ENCODE measurements at places on chromosomes 1 and 21.

DNA sequence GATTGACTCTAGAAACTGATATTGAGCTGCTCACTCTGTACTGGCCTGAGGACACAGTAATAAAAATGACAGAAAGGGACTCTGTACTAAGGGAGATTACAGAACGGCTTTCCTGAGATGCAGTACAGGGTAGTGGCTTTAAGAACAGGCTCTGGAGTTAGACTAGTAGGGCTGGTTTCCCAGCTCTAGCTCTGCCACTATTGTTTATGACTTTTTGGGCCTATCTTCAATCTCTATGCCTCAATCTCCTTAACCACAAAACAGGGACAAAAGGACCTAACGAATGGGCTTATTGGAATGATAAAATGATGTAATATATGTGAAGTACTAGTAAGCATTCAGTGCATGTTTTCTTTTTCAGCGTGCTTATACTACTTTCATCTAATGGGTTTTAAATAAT, 1.4 kb downstream of the DEPDC1 start:
- no peak for DNase-seq

DNA sequence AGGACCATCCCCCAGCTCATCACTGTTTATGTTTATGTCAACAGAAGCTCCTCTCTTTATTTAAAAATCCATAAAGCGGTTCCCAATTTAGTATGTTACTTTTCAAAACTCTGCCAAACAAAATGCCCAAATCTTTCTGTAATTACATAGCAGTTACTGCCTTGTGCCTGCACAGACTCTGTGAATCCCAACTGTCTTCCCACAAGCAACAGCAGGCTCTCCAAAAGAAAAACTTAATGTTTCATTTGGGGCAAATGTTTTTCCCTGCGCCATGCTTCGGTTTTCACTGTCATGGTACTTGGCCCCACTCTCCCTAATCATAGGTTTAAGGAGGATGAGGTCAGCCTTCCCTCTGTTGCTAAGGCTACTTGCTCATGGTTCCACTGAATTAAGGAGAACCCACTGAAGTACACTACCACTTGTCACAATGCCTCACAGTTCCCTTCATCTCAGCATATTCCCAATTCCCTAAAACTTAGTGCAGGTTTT, 4.6 kb downstream of the COLGALT2 start:
- no peak for DNase-seq

GRCh38 chr1:201223852-201224665, 33.4 kb downstream of the IGFN1 start:
- no peak for DNase-seq

DNA sequence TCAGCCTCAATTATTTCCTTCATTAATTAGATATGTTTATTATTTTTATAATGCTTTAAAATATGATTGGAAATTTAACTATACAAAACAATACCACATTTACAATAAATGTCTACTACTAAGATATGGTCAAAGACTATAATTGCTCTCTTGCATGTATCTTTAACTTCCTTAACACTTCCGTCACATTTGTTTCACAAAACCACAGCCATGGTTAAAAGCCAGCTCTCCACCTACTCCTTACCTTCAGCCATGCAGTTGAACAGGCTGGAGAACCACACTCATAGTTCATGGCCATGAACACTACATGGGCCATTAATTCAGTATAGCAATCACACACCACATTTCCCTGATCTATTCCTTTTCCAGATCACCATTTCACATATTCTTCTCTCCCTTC, 72.2 kb downstream of the NME7 start:
- DNase-seq, result no peak

DNA sequence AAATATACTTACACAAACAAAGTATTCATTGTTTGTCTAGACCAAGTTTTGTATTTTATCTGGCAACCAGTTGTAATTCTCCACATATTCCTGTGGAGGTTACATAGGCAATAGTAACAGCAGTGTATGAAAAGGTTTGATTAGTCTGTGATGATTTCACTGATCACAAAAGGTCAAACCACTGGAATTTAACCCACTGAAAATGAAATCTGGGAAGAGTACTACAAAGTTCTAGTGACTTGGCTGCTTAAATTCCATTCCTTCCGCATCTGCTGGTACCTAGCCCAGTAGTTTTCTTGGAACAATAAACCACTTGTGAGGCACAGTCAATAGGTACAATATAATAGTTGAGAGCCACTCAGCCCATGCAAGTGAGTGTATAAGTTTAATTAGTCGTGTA, 205.4 kb downstream of the NFIA start:
- DNase-seq, result no peak

- no peak for DNase-seq
Measured at GRCh38 chr1:43768168-43768567, 60.8 kb downstream of the ST3GAL3 start.

DNA sequence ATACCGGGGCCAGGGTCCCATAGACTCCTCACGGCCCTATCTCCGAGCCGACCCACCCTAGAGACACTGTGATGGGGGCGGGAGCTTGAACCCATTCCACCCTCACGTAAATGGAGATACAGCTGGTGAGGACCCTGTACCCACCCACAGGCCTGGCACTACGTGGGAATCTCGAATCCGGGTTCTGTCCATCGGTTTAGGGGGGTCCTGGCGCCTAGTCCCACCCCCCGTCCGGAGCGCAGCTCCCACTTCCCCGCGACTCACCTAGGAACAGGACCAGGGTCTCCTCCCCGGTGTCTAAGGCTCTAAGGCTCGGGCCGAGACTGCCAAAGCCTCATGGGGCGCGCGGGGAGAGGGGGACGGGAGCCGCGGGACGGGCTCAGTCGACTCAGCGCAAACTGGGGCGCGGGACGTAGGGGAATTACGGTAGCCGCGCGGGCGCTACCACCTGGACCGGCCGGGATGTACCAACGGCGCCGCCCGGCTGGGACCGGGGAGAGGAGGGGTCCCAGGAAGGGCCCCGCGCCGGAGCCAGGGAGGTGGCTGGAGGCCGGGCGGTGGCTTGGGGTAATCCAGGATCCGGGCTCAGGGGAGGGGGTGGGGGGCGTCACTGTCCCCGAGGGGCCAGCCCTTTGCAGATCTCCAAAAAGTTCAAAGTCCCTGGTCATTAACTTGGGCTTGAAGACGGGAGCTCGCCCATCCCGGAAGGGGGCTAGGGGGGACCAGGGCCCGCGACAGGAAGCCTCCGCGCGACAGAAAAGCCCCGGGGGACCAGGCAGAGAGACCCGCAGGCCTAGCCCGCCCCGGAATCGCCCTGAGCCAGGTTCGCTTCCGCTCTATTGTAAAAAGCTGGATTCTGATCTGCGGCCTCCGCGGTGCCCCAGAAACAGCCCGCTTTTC, 1.0 kb downstream of the PLEKHG5 start:
- DNase-seq, result peak; percentile 52

DNA sequence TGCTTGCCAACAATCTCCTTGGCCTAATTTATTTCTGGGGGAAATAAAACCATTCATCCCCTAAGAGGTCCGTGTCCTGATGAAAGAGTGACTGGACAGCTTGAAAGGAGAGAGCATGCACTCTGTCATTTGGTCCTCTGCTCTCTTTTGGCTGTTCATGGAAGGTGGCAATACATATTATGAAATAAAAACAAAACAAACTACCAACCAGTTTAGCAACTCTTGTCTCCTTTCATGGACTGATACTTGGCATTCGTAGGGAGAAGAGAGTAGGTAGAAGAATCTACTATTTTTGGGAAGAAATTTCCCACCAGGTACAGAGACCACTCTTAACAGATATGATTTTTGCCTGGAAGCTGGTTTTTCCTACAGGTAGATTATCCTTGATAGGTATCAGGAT, 746 bp upstream of the C1orf116 start:
- DNase-seq, result no peak

- no peak for DNase-seq
Measured at GRCh38 chr21:44533121-44533890, 6.7 kb downstream of the KRTAP10-1 start.

GRCh38 chr1:1596493-1597274, 3.3 kb downstream of the FNDC10 start:
- DNase-seq, result no peak

DNA sequence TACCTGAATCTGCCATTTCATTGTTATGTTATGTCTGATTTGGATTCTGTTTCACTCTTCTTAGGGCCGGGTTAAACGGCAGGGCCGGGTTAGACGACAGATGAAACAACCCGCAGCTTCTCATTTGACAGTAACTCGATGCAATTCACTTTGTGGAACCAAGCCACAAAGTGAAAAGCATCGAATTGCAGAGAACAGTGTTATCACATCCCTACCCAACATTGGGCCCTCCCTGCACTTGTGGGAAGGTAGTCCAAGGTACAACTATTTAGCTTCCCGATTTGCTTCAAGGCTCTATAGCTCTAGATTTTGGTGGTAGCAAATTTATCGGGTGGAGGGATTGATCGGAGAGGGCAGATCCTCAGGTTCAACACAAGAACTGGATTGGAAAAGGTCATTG, 17.0 kb downstream of the SON start:
- DNase-seq, result no peak

GRCh38 chr1:42922687-42923366, 35.8 kb downstream of the SLC2A1 start:
- DNase-seq, result peak; percentile 50

- no peak for DNase-seq
Measured at GRCh38 chr1:224259986-224260385, 70.0 kb downstream of the NVL start.

DNA sequence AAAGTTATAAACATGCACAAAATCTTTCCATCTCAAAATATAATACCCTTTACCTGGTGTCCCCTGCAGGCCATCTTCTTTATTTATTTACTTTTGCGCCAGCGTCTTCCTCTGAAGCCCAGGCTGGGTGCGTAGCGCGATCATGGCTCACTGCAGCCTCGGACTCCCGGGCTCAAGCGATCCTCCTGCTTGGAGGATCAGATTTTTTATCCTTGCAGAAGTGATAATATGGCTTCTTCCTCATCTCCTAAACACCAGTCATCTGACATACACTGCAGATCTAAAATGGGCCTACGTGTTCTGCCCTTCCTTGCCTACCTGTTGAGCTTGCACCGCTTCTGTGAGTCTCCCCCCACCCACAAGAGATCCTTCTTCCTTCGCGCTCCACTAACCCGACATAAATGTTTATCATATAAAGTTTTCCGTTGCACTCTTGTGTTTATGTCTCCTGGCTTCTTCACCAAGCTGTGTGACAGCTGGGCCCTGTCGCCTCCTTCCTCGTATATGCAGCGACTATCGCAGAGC, 506 bp upstream of the SRP9 start:
- DNase-seq, result no peak

- DNase-seq, result no peak
Measured at GRCh38 chr1:153547560-153548551, 1.2 kb downstream of the S100A3 start.

DNA sequence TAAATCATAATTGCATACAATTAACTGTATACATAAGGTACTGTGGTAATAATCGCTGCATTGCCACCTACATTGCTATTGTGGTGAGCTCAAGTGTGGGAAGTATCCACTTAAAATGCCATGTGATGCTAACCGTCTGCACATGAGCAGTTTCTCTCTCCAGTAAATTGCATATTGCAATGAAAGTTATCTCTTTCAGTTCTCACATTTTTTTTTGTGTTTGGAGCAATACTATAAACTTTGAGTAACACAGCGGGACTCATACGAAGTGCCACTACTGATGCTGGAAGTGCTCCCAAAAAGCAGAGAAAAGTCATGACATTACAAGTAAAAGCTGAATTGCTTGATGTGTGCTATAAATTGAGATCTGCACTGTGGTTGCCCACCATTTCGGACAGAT, 38.5 kb downstream of the DISC1 start:
- no peak for DNase-seq

DNA sequence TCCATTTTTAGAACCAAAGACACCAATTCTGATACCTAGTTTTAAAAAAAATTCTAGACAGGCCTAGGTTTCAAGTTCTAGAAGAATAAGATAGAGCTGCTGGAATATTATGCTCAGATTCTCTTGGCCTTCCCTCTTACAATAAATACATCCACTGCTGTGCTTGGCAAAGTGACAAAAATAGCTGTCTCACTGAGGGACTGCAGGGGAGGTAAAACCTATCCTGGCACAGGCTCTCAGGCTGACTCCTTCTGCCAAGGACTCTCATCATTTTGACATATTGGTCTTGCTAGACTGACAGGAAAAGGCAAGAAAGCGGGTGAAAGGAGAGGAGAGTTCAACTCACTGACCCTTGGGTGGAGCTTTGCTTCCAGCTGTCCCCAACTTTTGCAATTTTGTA, 197.0 kb upstream of the LHX8 start:
- DNase-seq, result no peak

DNA sequence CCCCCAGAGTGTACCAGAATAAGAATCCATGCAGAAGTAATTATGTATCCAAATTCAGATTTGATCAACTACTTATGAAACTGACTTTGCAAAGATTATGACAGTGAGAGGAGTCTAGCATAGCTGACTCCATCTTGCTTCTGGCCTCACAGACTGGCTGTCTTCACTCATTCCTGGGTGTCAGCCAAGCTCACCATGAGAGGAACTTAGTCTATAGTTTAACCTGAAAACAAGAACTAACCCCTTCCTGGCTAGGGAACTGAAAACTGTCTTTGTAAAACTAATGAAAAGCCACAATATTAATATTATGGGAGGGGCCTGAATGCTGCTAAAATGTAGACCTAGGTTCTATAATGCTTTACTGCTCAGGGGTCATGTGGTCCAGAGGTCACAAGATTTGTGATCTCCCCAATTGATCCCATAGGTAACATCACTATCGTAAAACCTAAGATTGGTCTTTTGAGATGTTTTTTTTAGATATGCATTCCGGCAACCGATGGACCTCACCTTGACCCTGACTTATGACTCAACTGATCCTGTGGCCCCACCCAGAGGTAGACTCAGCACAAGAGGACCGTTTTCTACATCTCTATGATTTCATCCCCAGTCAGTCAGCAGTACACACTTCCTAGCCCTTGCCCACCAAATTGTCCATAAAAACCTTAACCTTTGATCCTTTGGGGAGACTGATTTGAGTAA, 55.2 kb downstream of the ATP1B1 start:
- no peak for DNase-seq

DNA sequence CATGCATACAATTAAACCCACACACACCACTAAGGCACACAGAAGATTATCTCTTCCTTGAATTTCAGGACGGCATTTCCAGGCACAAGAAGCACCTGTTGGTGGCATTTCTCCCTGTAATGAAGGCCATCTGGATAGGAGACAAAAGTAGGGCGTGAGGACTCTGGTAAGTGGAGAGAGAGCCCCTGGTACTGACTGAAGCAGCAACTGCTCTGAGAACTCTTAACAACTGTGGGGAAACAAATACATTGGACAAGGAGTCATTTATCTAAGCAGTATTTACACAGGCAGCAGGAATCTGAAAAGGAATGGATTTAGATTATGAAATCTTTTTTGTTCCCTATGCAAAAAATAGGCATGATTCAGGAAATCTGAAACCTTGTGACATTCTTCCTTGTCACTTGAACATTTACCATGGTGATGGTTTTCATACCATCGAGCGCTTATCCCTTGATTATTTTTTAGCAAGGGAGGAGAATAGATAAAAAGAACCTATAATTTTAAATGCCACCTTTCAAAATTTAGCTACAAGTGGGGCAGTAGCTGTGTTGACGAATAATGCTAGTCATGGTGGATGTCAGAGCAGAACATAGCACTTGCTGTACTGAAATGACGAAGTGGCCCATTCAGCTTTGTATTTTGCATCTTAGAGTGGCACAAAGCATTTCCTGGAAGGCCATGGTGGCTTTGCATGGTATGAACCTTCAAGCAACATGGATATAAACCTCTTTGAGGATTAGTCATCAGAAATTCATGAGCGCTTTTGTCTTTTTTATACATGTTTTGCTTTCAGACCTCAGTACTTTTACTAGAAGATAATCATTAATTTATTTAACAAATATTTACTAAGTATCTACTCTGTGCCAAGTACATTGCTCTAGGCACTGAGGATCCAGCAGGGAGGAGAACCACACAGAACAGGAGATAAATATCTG, 362.0 kb downstream of the ADGRL2 start:
- no peak for DNase-seq

Data from stimulated activated CD4-positive, alpha-beta T cell treated with anti-CD3 and anti-CD28 coated beads, TNF-alpha, amount 100 ng/mL, for 48 hours (primary cell).